ENCODE measurements at places on chromosomes 2 and 18.

DNA sequence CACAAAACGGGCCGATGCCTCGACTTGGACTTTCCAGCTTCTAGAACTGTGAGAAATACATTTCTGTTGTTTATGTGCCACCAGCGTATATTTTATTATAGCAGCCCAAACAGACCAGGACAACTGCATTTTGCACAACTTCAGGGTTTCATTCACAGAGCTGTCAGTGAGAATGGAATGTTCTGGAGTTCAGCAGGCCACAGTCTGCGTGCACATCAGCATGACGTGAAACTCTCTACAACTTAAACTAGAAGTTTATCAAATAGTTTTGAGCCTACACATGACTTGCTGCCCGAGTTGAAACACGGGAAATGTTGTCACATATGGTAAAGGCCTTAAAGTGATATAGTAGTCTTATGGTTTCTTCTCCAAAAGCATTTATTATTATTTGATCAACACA lies 3.9 kb upstream of the TRIB2 start:
- DNase-seq = no peak

GRCh38 chr2:218298314-218298875 lies 6.1 kb upstream of the TMBIM1 start:
- DNase-seq = peak; percentile 29

GRCh38 chr2:31207790-31208189 lies 9.5 kb downstream of the CAPN14 start:
- no peak for DNase-seq

DNA sequence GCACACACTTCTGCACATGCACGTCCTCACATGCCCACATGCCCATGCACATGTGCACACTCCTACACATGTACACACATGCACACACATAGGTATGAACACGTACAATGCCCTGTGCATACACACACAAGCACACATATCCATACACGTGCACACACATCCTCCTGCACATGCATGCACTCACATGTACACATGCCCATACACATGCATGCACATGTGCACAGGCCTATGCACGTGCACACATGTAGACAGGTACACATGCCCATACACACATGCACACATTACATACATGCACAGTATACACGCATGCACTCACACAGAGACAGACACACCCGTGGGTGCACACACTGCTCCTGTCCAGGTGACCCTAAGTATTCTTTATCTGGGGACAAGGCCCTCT lies 34.3 kb downstream of the GPC1 start:
- no peak for DNase-seq

DNA sequence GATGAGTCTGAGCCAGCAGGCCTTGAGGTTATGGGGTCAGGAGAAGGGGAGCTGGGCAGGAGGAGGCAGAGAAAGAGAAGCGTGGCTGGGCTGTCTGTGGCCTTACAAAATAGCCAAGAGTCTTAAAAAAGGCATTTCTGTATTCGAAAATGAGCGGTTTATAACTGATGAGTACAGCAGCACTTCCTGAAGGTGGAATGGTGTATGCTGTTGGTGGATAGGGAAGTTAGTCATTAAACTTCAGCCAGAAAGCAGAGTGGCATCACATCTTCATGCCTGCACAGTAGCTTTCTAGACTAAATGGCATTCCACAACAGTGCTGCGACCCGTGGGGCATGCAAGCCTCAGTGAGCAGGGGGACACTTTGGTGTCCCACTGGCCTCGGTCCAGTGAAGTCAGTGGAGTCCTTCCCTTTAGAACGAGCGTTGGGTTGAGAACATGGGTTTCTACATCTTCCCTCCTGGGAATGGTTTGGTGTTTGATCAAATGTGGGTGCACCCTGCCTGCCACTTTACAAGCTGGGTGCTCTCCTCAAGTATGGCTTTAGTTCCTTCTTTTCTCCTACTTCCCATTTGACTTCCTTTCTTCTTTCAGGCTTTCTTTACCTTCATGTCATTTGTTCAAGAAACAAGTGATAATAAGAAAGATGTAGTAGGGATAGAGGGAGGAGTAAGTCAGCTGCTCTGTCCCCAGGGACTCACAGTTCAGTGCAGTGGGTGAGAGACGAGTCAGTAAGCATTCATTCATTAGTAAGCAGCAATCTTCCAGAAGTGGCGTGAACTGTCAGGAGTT lies 96.3 kb downstream of the ARMC9 start:
- DNase-seq = no peak

GRCh38 chr2:239958473-239958765 lies 66.7 kb downstream of the NDUFA10 start:
- DNase-seq = no peak

GRCh38 chr18:60247103-60247502 lies 125.5 kb downstream of the MC4R start:
- no peak for DNase-seq

DNA sequence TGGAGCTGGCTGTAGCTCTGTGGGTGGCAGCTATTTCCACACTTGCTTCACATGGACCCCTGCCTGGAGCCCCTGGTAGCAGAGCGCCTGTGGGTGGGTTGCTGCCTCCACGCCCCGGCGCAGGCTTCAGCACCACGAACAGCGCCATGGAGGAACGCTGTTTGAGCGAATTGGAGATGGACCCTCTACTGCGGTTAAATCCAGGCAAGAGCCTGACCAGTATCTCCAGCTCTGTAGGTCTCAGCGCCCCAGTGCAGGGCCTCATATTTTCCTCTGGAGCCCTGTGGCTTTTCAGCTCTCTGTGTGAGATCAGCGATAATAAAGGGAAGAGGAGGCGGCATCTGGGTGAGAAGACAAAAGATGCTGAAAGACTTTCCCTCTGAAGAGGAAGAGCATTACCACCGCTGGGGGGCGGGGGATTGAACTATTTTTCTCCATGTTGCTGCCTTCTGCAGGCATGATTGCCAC lies 12.0 kb downstream of the ONECUT2 start:
- DNase-seq = no peak

DNA sequence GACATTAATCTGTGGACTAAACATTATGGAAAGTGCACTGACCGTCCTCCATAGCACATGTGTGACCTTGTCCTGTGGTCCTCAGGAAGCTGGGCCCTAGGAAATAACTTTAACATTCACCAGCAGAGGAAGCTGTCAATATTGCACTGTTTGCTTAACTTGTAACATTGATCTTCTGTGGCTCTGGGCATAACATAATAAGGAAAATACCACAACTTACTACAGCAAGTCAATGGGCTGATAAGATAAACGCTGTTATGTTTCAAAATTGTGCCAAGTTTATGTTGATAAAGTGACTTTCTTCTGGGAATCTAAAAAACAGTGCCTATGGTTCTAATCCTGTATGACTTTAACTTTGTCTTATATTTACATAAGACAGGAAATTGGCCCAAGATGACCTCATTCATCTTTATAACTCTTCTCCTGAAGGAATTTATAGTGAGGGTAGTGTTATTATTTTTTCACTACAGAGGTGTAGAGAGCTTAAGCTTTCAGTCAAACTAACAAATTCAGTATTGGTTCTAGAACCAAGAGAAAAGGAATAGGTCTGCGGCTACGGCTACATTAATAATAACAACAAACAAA lies 113.7 kb upstream of the MAP4K3 start:
- no peak for DNase-seq

GRCh38 chr2:196105951-196106350 lies 37.3 kb upstream of the DNAH7 start:
- DNase-seq = no peak

- DNase-seq = no peak
Measured at GRCh38 chr2:121805766-121806143, 50.3 kb downstream of the TSN start.

DNA sequence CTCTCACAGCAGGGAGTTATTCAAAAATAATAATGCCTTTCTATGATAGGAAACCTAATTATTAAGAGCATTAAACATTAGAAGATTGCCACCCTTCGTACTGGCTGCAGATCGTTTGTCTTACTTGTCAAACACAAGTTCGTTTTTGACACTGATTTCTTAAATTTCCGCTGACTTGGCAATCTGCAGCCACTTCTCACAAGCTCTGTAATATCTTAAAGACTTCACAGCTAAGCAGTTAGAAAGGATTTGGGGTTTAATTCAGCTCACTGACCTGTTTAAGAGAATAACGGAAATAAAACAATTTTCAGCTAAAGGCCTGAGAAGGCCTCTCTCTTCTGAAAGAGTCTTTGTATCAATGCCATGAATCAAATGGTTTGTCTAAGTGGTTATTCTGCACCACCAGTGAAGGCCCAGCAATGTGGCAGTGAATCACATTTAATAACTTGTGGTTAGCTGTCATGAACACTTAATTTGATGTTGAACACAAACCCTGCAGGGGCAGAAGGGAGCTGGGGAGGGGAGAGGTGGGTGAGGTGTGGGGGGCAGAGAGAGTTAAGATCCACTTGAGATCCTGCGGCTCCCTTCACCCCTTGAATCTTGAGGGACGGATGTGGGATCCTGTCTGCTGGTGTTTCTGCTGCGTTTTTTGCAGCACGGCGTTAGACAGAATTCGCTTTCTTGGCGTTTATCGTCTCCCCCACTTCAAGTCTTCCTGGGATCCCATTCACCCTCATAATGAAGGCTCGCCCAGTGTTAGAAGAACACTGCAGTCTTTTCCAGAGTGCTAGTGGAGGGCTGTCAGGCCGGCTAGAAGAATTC lies 145.4 kb upstream of the SATB2 start:
- peak; percentile 44 for DNase-seq

DNA sequence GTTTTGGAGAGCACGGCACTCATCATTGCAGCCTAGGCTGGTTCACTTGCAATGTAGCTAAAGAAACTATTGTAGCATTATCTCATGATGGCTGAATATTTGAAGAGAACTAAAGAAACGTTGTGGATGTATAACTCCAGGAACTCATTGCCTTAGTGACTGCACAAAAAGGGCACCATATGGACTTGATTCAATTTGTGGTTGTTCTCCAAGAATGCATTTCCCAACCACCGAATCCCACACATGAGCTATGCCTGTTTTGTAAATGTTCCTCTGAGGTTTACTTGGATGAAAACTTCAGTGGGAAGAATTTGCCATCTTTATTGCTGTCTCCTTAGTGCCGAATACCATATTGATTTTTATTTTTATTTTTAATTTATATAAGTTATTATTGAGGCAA lies 43.5 kb downstream of the DOK6 start:
- no peak for DNase-seq

DNA sequence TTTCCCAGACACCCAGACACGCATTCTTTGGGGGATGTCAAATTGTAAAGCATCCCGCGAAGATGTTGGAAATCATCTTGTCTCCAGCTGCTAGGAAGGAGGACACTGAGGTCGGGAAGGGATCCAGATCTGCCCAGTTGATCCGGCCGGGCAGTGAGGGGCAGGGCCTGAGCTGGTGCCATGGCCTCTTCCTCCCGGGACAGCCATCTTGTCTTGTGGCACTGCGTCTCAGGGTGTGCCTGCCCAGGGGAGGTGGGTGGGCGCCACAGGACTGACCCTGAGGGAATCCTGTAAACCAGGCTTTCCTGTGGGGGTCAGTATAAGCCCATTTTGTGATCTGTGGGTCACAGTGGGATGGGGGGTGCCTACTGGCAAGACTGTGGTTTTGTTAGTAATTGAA lies 10.1 kb downstream of the TRAF3IP1 start:
- DNase-seq = no peak

DNA sequence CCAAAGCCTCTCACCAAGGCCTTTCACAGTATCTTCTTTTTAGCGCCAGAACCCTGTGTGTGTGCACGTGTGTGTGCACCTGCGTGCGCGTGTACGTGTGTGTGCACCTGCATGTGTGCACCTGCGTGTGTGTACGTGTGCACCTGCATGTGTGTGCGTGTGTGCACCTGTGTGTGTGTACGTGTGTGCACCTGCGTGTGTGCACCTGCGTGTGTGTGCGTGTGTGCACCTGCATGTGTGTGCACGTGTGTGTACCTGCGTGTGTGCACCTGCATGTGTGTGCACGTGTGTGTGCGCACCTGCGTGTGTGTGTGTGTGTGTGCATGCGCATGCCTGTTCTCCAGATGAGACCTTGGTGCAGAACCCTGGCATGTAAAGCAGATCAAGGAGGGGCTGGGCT lies 131.4 kb upstream of the HDAC4 start:
- DNase-seq = no peak

GRCh38 chr2:158753641-158754611 lies 41.2 kb upstream of the DAPL1 start:
- DNase-seq = peak; percentile 25

DNA sequence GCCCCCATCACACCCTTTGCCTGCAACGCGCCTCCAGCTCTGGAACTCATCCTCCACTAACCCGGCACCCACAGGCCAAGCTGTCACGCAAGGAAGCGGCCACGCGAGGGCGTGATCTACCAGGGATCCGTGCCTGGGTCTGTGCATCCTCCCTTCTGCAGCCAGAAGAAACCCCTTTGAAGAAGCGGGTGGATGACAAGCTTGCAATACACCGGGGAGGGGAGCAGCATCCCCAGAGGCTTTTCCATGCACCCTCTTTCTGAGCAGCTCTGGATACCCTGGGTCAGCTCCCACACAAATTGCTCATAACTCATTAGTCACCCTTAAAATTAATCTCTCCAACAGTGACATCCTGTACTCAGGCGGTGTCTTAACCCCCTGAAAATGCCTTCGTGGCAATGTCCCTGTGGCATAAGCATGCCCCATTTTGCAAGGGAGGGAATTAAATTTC lies 47.6 kb downstream of the PDCL3 start:
- DNase-seq = no peak

DNA sequence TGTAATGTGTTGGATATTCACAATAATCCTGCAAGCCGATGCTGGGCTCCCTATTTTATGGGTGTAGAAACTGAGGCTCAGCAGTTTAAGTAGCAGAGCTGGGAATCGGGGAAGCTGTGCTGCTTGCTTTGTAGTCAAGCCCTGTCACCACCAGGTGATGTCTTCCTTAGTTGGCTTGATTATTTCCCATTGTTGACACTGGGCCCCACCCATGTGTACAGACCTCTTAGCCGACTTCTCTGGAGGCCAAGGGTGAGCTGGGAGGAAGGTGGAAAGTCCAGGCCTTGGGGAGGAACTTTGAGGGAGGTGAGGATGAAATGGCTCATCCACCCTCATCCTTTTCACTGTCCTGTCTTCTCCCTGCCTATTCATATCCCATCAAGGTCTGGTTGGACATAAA lies 60.0 kb downstream of the CAPN13 start:
- no peak for DNase-seq

GRCh38 chr2:84302513-84303412 lies 156.3 kb downstream of the SUCLG1 start:
- DNase-seq = no peak

DNA sequence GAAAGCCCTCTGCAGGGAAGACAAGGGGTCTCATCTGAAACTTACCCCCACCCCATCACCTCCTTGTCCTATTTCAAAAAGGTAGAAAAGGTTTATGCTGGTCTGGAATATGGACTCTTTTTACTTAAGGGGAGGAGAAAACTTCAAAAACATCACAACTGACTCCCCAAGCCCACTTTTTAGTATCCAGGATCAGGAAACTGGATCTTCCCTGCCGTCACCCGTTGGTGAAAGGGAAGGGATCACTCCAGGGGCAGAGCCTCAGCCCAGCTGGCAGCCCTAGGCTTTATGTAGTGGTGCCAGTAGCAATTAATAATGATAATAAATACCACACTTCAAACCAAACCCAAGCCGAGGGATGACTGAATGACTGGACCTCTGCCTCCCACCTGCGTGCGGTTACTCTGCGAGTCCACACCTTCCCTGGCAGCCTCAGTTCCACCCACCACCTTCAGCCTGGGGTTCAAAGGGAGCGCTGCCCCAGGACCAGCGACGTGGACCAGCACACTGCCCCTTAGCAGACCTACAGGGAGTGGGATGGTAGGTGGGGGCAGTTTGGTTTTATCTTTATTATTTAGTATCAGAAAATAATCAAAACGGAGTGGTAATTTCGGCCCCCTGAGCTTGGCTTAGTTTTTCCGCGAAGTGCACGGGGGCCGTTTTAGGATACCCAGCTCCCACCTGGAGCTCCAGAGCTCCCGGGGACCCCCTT lies 4.9 kb upstream of the GATA6 start:
- DNase-seq = no peak

Data from C1 segment of cervical spinal cord (tissue), 14 donors.